ENCODE measurements at places on chromosomes 5 and 9. TPM values are rescaled to one million over a fixed set of nuclear protein-coding genes. Genes with fewer than 3 reads are reported as not detected.

GRCh38 chr5:133198511-133198910 is 146.7 kb downstream of the HSPA4 start:
- no peaks in the 10 kb centered on the region for H3K36me3 ChIP-seq
- no peak for DNase-seq
- H3K27ac ChIP-seq: no peak overlapping the region

SLIT3 gene
- 13.0 TPM for total RNA-seq

ZNF189 gene
- total RNA-seq: 23.1 TPM

LMX1B gene
- 0.19 TPM for total RNA-seq

GRCh38 chr5:32708949-32709348 is 2.2 kb upstream of the NPR3 start:
- no peak overlapping the region for H3K4me3 ChIP-seq
- H3K4me1 ChIP-seq: peaks cover 22% of the 10 kb centered on the region
- H3K36me3 ChIP-seq: no peaks in the 10 kb centered on the region
- DNase-seq: no peak
- no peak overlapping the region for H3K27ac ChIP-seq

DNA sequence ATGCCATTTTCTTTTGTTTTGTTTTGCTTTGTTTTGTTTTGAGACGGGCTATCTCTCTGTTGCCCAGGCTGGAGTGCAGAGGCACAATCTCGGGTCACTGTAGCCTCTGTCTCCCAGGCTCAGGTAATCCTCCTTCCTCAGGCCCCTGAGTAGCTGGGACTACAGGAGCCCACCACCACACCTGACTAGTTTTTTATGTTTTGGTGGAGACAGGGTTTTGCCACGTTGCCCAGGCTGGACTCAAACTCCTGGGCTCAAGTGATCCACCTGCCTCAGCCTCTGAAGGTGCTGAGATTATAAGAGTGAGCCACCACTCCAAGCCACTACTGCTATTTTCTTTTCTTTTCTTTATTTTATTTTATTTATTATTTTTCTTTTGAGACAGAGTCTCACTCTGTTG is 54.0 kb upstream of the S1PR3 start:
- H3K27ac ChIP-seq: no peak overlapping the region
- H3K27me3 ChIP-seq: no peaks in the 10 kb centered on the region
- H3K4me3 ChIP-seq: no peak overlapping the region
- H3K4me1 ChIP-seq: peaks cover 15% of the 10 kb centered on the region

GRCh38 chr9:99824378-99825171 is 2.9 kb downstream of the NR4A3 start:
- no peaks in the 10 kb centered on the region for H3K36me3 ChIP-seq
- peaks cover 10% of the 10 kb centered on the region for H3K27me3 ChIP-seq
- peaks cover 17% of the 10 kb centered on the region for H3K4me1 ChIP-seq
- peak overlapping the region; percentile 100 for H3K27ac ChIP-seq

DNA sequence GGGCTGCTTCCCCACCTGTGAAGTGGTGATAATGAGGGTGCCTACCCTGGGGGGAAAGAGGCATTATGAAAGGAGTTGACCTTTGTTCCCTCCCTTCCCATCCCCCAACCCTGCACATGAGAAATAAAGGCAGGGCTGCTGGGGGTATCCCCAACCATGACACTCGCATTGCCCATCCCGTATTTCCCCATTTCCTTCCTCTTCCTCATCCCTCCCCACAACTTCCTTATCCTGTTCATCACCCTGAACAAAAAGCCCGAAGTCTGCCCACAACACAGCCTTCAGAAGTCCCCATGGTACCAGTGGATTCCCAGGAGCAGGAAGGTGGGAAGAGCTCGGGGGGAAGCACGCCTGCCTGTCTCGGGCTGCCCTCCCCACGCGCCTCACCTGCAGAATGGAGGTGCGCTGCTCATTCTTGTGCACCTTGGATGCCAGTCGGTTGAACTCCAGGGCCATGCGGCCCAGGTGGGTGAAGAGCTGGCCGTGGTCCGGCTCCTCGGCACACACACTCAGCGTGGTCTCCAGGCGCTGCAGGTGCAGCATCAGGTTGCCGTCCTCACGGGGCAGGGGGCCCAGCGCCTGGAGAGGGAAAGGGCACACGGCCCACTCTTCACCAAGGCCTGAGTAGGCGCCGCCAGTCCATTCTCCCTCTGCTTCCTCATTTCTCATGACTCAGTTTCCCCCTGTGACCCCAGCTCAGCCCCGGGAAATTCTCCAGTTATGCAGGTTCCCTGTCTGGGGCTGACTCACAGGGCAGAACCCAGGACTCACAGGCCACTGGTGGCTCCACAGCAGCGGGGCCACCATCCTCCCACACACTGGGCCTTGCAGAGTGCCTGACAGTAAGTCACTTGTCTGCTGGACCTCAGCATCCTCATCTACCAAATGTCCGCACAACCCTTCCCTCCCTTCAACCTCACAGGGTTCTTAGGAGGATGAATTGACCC is 24.2 kb downstream of the TNIP1 start:
- no peak overlapping the region for H3K4me3 ChIP-seq
- peaks cover 84% of the 10 kb centered on the region for H3K36me3 ChIP-seq
- DNase-seq: no peak
- peaks cover 26% of the 10 kb centered on the region for H3K4me1 ChIP-seq
- no peaks in the 10 kb centered on the region for H3K27me3 ChIP-seq
- no peak overlapping the region for H3K27ac ChIP-seq

DNA sequence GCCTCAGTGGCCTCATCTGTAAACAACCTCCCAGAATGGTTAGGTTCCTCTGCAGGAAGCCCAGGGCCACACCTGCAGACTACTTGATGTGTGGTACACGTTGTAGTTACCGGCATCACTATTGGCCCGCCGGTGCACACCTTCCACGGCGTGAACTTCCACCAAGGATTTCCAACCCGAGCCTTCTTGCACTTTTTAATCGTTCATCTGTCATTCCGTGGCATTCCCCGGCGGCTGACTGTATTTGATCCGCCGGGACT is 5.3 kb upstream of the TRIM41 start:
- no peak for DNase-seq
- H3K36me3 ChIP-seq: no peaks in the 10 kb centered on the region
- peak overlapping the region; percentile 77 for H3K27ac ChIP-seq
- no peaks in the 10 kb centered on the region for H3K4me1 ChIP-seq

DNA sequence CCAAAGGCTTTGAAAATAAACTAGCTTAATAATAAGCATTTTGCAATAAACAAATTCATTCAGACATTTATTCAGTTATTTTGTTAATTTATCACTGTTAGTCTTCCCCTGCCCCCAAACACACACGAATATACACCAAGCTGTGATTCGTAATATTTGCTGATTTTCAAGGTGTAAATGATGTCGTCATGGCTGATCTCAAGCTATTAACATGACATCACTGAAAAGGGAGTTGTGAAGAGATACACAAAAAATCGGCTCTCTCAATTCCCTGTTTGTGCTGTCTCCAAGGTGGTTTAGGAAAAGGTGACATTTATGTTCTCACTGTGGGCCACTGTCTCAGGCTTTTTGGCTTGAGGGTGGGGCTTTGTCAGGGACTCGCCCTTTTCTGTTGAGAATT is 413.3 kb downstream of the CDH9 start:
- no peak overlapping the region for H3K27ac ChIP-seq
- H3K4me3 ChIP-seq: no peak overlapping the region
- H3K27me3 ChIP-seq: no peaks in the 10 kb centered on the region

IFNK gene
- not detected for total RNA-seq

GRCh38 chr5:155103146-155103545 is 89.6 kb downstream of the KIF4B start:
- H3K4me3 ChIP-seq: no peak overlapping the region
- H3K4me1 ChIP-seq: no peaks in the 10 kb centered on the region
- H3K27me3 ChIP-seq: no peaks in the 10 kb centered on the region
- no peak for DNase-seq

DNA sequence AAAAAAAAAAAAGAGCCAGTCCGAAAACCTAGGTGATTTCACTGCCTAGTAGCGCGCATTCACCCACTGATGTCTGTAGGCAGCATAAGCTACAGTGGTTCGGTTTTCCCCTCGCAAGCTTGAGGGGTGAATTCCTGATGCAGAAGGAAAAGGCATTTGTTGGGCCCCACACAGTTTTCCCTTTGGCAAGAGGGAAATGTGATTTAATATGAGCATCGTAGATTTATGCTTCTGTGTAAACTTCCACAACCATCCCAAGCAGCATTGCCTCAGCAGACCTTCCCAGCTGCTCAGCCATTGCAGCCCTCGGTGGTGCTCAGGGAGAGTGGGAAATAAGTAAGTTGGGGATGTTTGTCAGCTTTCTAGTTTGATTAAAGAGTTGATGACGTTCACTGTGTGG is 231.5 kb upstream of the PPP1R2B start:
- no peak overlapping the region for H3K4me3 ChIP-seq
- no peaks in the 10 kb centered on the region for H3K36me3 ChIP-seq
- no peak overlapping the region for H3K27ac ChIP-seq
- no peak for DNase-seq

SLC6A18 gene
- not detected for total RNA-seq

PDLIM4 gene
- 10.5 TPM for total RNA-seq

DNA sequence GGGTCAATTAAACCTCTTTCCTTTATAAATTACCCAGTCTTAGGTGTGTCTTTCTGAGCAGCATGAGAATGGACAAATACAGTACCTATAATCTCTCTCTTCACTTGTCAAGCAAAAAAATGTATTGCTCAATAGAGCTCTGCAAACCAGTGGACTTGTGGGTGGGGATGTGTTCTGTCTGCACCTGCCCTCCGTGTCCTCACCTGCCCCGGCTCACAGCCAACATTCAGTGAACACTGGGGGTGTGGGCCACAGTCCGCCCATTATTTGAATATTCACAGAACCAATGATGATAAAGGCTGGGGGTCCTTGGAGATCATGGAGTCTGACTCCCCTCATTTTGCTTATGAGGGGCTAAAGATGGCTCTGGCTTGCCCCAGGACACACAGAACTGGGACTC is 36.9 kb upstream of the MED27 start:
- H3K27me3 ChIP-seq: peaks cover 24% of the 10 kb centered on the region
- no peak for DNase-seq
- H3K36me3 ChIP-seq: no peaks in the 10 kb centered on the region
- no peak overlapping the region for H3K27ac ChIP-seq
- H3K4me1 ChIP-seq: no peaks in the 10 kb centered on the region
- H3K4me3 ChIP-seq: no peak overlapping the region

NR5A1 gene
- total RNA-seq: not detected

DNA sequence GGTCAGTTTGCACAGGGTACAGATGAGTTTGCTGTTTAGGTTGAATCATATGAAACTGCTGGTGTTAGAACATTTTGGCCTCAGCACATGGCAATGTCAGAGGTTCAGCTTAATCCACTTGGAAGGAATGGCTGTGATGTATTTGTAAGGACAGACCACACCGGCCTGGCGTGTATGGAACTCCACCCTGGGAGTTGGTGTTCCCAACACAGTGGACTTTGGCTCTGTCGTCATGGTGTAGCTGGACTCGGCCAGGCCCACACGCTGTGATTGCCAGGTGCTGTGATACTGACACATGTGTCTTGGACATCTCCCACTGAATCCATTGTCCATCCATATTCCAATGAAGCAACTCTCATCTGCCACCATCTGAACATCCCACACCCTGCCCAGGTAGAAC is 90.3 kb downstream of the ZNF618 start:
- H3K4me3 ChIP-seq: no peak overlapping the region
- no peaks in the 10 kb centered on the region for H3K4me1 ChIP-seq
- no peaks in the 10 kb centered on the region for H3K27me3 ChIP-seq
- no peak for DNase-seq
- no peaks in the 10 kb centered on the region for H3K36me3 ChIP-seq

DNA sequence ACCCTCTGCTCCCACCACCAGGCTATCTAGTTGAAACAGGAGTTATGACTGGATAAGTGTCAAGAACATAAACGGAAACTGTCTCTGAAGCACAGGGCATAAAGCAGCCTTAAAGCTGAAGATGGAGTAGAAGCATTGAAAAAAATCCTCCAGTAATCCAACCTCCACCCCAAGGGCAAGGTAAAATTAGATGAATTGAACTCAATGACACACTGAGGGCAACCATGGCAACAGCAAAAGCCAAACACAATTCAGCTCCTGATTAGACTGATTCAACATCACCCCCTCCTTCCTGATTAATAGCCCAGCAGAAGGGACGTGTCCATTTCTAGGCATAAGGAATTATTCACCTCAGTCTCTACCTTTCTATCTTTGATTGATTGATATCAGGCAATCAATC is 183.2 kb upstream of the MAP3K1 start:
- H3K27me3 ChIP-seq: no peaks in the 10 kb centered on the region
- no peak overlapping the region for H3K27ac ChIP-seq
- no peak for DNase-seq
- no peak overlapping the region for H3K4me3 ChIP-seq

- no peaks in the 10 kb centered on the region for H3K27me3 ChIP-seq
- peaks cover 38% of the 10 kb centered on the region for H3K4me1 ChIP-seq
- no peak overlapping the region for H3K4me3 ChIP-seq
- DNase-seq: no peak
- H3K27ac ChIP-seq: no peak overlapping the region
- peaks cover 40% of the 10 kb centered on the region for H3K36me3 ChIP-seq
Measured at GRCh38 chr5:6736106-6736505, 22.9 kb downstream of the TENT4A start.

DNA sequence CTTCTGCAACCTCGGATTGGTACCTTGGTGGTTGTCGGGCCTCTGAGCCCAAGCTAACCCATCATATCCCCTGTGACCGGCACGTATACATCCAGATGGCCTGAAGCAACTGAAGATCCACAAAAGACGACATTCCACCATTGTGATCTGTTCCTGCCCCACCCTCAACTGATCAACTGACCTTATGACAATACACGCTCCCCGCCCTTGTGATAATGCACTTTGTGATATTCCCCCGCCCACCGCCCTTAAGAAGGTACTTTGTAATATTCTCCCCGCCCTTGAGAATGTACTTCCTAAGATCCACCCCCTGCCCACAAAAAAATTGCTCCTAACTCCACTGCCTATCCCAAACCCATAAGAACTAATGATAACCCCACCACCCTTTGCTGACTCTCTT is 16.5 kb upstream of the TOR1B start:
- no peaks in the 10 kb centered on the region for H3K27me3 ChIP-seq
- no peak overlapping the region for H3K27ac ChIP-seq
- H3K36me3 ChIP-seq: no peaks in the 10 kb centered on the region
- no peak for DNase-seq

- peak within 1 kb of the TSS; percentile 73 for H3K4me3 ChIP-seq
- peak; percentile 59 for DNase-seq
- no peak within 1 kb of the TSS for H3K27ac ChIP-seq
- H3K27me3 ChIP-seq: no peaks in the 10 kb centered on the region
- H3K36me3 ChIP-seq: no peaks in the 10 kb centered on the region
Measured at GRCh38 chr5:64505769-64506566, at the start of gene RGS7BP. TSS of gene RGS7BP (plus strand) at chr5:64506015. CDS start at chr5:64506625, 610 bp downstream.

ANKRD31 gene
- not detected for total RNA-seq

DNA sequence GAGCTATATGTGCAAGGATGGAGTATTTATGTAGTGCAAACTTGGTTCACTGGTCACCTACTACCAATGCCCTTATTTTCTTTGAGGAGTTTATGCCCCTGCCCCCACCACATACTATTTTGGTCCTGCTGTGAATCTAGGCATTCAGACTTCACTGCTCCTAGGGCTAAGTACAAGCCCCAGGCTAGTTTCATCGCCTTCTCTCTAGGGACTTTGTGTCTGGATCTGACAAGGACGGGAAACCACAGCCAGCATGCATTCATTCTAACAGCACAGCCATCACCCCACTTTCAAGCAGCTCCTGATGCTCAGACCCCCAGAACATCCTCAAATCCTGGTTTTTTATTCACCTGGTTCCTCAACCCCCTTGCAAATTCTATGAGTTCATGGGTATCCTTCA is 56.8 kb downstream of the DRD1 start:
- H3K4me1 ChIP-seq: no peaks in the 10 kb centered on the region
- H3K4me3 ChIP-seq: no peak overlapping the region
- H3K27ac ChIP-seq: no peak overlapping the region
- H3K36me3 ChIP-seq: no peaks in the 10 kb centered on the region
- no peak for DNase-seq
- no peaks in the 10 kb centered on the region for H3K27me3 ChIP-seq

IL3 gene
- not detected for total RNA-seq

All from heart left ventricle (tissue), 16 donors.